Stimulated activated CD4-positive, alpha-beta T cell treated with anti-CD3 and anti-CD28 coated beads, Interleukin-1b, Interleukin-23, amount 100 ng/mL, for 24 hours (primary cell): ENCODE measurements at places on chromosomes 7 and 10.

DNA sequence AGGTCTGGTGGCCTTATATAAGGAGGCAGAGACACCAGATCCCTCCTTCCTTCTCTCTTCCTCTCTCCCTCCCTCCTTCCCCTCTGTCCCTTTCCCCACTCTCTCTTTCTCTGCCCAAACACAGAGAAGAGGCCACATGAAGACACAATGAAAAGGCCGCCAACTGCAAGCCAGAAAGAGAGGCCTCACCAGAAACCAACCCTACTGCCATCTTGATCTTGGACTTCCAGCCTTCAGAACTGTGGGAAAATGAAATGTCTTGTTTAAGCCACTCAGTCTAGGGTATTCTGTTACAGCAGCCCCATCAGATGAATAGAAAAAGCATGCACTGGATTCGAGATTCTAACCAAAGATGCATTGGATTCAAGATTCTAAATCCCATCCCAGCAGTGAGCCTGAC, 168.1 kb downstream of the FAM107B start:
- no peak for DNase-seq

DNA sequence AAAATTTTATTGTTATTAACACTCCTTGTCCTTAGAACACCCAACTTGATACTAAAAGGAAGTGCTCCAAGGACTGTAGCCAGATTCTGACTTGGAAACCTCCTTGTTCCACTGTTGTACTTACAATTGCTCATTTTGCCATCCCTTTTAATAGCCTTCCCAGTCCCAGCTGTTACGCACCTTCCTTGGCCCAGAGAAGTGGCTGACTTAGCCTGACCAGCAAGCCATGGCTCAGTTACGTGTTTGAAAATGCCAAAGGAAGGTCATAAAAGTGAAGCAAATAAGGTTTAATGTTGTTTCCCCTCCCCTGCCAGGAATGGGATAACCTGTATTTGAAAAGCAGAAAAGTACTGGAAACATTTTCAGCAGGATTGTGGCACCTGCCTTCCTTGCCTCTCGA, 3.7 kb upstream of the ANKRD1 start:
- DNase-seq: no peak

- DNase-seq: no peak
Observed at GRCh38 chr7:23175938-23176337, 5.9 kb upstream of the NUP42 start.

GRCh38 chr7:155798673-155799439, 13.4 kb downstream of the SHH start:
- no peak for DNase-seq

GRCh38 chr7:27387864-27388263, 145.3 kb downstream of the EVX1 start:
- DNase-seq: no peak

GRCh38 chr7:31545549-31545948, 31.7 kb downstream of the ITPRID1 start:
- no peak for DNase-seq

- no peak for DNase-seq
Observed at GRCh38 chr7:27603813-27604212, 58.9 kb downstream of the HIBADH start.
